ENCODE measurements at places on chromosomes 2 and 18.
A peak's percentile ranks its signal among the peaks of the same experiment; 100 is the strongest.

DNA sequence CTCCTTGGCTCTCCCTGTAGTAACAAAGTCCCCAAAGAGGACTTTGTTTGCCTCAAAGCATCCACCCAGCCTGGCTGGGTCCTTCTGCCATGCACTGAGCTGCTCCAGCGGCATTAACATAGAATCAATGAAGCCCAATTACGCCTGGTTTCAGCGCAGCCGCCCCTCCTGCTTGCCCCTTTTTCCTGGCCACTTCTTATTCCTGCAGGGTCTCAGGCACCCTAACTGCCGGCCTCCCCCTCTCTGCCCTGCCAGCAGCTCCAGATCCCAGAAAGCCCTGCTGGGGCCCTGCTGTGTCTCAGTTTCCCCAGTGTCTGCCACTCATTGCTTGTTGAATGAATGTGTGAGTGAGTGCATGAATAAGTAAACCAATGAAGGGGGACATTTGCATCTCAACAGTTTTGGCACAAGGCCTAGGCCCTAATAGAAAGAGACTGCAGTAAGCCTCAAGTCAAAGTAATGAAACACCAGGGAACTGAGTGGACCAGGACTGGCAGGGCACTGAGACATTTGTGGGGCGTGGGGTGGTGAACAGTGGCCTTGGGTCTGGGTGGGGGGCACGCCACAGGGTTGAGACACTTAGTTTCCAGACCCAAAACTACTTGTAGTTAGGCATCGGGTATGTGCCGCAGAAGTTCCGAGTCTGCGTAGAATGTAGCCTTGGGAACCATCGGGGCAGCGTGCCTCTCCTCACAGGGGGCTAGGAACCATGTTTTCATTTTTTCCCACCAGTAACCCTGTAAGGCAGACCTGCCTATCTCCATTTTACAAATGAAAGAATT lies 60.6 kb downstream of the SMAD7 start:
- no peak for DNase-seq

- DNase-seq = no peak
Observed at GRCh38 chr18:22439447-22439846, 21.7 kb upstream of the CTAGE1 start.

DNA sequence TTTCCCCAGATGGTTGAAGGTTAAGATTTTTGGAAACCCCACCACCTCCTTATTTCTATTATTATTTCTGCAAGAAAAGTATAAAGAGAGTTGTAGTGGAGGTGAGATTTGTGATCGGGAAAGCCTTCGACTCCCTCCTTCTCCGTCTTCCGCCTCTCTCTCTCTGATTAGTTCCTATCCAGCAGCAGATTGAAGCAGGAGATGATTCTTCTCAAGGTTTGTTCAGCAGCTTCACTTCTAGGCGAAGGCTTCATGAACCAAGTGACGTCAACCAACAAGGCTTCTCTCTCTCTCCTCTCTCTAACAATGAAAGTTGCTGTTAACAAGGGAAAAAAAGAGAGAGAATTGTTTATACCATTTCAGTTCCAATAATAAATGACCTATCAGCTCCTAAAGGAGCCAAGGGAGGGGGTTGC lies at the start of gene BAZ2B:
BAZ2B (minus strand) TSS at position 263 of the 416 bp plus-strand sequence. CDS start 137,829 bp downstream, outside the sequence.
- peak; percentile 41 for DNase-seq

DNA sequence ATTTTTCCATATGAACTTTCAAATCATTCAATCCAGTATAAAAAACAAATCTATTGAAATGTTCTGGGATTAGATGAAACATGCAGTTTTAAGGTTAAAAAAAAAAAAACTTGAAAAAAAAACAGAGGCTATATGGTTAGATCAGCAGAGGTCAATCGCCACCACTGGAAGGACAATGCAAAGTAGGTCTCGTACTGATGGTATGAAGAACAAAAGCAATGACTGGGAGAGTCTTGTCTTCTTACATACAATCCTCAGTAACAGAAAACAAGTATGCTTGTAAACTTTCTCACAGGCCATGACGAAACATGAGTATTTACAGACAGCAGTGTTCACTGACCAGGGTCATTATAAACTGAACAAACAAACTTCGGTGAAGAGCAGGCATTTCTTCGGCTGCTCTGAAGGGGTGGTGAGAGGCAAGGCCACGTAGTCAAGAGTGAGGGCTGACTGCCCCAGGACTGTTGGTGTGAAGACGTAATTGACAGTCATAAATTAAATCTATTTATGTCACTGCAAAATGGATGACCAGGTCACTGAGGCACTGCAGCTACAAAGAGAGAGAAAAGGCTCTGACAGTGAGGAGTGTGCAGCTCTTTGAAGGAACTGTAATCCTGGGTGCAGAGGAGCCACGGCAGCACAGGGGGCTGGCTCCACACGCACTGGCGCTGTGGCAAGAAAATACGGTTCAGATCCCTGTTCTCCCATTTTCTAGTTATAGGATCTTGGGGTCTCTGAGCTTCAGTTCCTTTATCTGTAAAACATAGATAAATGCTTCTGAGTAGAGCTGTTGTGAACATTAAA lies 60.0 kb downstream of the NXPH2 start:
- no peak for DNase-seq

DNA sequence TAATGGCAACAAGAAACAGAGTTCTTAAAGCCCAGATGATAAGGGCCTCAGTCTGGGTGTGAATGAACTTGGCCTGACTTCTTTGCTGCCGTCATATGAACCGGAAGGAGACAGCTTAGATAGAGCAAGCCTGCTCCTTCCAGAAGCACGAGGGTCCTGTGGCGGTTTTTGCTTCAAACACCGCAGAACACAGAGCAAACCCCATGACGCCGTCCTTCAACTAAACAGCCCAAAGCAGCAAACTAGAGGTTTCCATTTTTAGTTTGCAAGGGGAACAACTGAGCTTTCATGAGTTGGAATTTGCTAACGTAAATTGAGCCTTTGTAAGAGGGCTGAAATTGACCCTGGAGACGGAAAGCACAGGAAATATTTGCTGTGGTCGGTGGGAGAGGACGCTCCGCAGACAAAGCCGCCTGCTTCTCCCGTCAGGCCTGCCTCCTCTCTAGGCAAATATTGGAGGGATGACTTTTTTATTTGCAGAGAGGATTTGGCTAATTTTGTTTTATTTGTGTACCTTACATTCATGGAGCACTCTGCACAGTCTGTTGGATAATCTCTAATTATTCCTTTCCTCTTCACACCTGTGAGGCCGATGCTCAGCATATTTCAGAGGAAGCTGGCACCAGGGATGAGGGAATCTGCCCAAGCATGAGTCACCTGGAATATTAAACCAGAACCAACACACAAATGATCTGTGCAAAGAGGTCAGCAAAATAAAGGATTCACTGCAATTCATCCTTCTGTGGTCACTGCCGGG lies 134.0 kb upstream of the NCK2 start:
- no peak for DNase-seq

DNA sequence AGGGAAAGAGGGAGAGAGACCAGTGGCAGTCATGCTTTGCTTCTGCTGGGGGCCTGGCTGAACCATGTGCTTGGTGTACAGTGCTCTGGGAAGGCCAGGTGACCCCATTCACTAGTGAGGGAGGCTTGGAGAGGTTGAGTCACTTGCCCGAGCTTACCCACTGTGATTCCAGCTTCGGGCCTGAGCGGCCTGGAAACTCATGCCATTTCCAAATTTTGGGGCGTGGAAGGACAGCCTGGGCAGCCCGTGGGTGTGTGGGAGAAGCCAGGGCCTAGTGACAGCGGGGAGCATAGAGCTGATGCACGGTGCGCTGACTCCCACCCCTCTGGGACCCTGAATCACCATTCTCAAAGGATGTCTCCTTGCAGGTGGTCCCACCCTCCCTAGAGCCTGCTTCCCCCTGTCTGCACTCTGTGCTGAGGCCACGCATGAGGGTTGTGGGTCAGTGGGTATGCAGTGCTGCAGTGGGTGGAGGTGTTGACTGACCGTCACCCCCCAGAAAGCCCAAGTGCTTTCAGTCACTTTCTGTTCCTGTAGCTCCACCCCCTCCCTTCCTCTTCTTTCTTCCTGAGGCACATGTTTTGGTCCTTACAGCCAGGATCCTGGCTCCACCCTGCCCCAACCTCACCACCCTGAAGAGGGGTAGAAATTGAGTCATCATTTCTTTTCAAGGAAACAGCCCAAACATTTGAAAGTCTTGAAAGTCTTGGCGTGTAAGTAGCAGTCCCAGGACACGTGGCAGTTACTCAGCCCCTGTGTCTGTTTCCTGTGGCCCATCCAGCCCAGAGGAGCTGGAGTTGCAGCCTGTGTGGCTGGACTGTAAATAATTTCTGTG lies 69.3 kb upstream of the MCFD2 start:
- DNase-seq = peak; percentile 96

GRCh38 chr2:54115284-54116137 lies at the start of gene ACYP2:
Gene ACYP2 (plus strand): TSS chr2:54115615.
- DNase-seq = peak; percentile 91

DNA sequence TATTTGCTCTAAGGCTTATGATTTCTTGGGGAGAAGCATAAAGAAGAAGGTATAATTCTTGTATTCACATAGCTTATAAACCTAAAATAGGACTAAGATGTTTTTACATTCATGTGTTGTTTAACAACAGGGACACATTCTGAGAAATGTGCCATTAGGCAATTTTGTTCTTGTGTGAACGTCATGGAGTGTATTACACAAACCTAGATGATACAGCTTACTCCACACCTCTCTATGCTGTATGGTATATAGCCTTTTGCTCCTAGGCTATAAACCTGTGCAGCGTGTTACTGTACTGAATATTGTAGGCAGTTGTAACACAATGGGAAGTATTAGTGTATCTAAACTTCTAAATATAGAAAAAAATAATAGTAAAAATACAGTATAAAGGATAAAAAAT lies 92.1 kb downstream of the PHLPP1 start:
- no peak for DNase-seq

GRCh38 chr18:57447154-57447621 lies 12.0 kb downstream of the ONECUT2 start:
- no peak for DNase-seq

DNA sequence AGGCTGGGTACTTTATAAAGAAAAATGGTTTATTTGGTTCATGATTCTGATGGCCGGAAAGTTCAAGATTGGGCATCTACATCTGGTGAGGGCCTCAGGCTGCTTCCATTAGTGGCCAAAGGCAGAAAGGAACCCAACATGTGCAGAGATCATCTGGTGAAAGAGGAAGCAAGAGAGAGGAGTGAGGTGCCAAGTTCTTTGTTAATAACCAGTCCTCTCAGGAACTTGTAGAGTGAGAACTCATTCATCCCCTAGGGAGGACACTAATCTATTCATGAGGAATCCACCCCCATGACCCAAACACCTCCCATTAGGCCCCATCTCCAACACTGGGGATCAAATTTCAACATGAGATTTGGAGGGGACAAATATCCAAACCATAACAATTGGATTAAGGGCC lies 17.8 kb upstream of the SERPINE2 start:
- no peak for DNase-seq

DNA sequence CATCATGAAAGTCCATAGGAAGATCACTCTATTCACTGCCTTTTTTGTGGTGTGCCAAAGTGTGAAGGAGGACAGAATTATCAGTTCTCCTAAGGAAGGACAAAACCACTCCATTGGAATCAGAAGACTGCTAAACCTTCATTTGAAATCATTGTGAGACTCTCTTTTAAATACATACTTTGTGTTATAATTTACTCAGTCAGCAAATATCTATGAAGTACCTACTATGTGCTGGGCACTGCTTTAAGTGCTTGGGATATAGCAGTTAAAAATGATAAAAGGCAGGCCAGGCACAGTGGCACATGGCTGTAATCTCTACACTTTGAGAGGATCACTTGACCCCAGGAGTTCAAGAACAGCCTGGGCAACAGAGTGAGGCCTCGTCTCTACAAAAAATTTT lies 692.3 kb downstream of the DSC3 start:
- no peak for DNase-seq

DNA sequence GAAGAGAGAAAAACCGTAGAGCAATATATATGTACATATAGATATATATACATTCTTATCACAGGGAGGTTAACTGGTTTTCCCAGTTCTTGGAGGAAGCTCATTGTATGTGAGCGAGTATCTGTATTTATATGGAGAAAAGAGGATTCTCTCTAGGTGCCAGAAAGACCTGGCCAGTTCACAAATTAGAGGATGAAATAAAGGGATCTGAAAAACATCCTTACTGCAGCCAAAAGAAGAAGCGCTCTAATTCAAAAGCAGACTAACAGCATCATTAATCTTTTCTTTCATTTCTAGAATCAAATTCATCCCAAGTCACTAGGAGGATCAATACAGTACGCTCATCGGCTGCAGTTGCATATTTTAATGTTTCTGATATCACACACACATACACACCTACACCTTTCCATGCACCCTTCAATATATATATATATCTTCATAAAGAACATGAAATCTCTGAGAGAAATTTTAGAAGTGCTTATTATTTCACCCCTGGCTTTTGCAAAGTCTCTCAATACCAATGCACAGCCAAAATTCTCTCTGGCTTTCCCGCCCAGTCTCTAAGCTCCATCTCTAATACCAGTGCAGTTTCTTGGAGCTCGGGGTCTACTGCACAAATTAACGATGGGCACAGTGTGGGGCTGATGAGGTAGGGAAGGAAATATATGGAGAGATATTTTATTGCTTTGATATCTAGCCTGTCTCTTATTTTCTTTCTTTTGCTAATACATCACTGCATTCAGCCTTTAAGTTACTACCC lies 731 bp downstream of the NRXN1 start:
- DNase-seq = no peak

DNA sequence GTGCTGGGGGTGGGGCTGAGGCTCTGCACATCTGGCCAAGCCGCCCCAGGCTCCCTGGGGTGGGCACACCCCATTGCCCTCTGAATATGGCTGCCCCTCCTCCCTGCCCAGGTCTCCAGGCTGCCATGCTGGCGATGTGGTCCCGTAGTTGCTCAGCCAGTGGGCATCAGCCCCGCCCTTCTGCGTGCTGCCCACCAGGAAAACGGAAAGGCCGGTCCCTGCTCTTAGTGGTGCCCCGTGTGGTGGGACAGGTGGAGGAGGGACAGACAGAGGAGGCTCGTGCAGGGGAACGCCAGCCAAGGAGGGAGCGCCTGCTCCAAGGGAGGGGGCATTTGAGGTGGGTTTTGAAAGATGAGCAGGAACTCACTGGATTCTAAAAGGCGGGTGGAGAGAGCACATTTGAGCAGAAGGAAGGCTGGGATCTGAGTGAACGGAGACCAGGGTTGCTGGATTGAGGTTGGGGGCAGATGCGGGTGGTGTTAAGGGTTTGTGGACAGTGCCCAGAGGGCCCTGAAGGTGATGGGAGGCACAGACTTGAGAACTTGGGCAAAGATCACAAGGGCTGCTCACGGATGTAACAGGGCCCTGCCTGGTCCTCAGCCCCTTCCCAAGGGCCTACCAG lies 6.7 kb upstream of the B3GNT7 start:
- DNase-seq = no peak

- DNase-seq = no peak
Observed at GRCh38 chr2:160332318-160332717, 132.2 kb upstream of the ITGB6 start.

DNA sequence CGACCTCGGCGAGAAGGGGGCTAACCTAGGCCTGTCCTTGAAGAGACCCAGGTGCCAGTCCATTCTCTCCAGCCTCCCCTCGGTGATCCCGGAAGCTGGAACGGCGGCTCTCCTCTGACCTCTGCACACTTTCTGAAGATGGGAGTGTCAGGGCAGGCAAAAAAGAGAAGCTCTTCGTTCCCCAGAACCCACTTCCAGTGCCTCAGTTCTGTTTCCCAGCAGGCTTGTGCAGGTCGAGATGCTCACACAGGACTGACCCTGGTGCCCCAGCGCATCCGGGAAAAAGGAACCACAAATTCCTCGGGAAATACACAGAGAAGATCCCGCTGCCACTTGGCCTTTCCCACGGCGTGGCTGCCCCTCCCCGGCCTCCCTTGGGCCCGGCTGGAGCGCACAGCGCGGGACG lies 681 bp upstream of the PTPN18 start:
- DNase-seq = no peak

Data from PC-9 (cell line).